ENCODE measurements at places on chromosomes 6 and 20.

DNA sequence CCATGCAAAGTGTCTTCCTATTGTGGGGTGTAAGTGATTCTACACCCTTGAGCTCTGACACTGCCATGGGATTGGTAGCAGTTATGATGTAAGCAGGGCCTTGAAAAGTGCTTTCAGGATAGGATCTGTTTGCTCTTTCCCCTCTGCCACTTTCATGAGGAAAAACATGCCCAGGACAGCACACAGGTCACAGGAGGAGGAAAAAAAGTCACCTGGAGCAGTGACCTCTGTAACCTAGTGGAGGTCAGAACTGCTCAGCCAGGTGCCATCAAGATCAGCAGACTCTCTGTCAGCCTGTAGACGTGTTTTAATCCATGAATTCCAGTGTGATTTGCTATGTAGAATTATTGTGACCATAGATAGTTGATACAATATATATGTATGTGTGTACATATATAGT lies 92.7 kb upstream of the BMP2 start:
- no peak for DNase-seq

DNA sequence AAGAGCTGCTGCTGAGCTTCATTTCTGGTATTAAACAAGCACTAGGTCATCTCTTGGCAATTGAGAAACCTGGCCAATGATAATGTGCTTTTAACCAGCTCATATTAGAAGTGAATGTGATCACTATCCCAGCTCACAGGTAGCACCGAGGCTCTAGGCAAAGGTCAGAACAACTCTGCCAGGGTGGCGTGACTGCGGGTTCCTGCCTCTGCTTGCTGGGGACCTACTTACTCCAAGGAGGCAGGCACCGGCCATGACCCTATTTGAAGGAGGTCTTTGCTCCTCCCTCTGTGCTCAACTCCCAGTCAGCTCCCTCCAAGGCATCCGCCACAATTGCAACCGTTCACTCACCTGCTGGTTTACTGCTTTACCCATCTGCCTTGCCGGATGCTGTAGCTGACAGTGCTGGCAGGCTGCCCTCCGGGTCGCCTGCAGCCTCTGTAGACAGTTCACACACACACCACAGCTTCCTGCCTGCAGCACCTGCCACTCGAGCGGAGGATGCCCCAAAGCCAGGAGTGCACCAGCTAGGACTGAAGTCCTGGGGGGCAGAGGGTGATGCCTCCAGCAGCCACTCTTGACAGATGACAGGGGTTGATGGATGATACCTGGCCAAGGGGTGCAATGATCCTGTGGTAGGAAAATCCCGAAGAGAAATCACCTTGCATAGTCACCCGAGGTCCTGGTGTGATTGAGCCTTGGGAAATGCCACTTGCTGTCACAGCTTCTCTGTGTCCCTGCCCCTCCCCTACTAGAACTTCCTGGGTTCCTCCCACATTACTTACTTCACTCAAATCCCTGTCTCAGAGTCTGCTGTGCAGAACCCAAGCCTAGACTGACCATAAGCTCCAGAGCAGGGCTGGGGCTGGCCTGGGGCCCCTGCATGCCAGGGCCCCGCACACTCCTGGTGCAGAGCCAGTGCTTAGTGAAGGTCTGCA lies 8.8 kb upstream of the VSX1 start:
- DNase-seq = peak; percentile 33

DNA sequence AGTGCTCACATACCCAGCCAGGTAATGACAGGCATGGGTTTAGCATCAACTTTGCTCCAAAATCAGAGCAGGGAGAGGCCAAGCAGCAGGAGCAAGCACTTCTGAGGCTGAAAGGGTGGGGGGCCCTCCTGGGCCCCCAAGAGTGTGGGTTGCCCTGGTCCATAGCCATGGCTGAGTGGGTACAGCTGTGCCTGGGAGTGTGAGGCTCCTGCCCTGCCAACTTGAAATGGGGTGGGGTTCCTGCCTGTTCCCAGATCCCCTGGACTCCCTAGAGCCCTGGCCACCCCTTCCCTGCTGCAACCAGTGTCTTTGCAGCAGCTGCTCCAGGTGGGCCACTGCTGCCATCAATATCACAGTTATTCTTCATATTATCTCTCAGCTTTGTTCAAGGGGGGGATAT lies 1224.2 kb upstream of the GJE1 start:
- no peak for DNase-seq

- DNase-seq = peak; percentile 28
Measured at GRCh38 chr20:1467355-1468116, 887 bp upstream of the NSFL1C start.

DNA sequence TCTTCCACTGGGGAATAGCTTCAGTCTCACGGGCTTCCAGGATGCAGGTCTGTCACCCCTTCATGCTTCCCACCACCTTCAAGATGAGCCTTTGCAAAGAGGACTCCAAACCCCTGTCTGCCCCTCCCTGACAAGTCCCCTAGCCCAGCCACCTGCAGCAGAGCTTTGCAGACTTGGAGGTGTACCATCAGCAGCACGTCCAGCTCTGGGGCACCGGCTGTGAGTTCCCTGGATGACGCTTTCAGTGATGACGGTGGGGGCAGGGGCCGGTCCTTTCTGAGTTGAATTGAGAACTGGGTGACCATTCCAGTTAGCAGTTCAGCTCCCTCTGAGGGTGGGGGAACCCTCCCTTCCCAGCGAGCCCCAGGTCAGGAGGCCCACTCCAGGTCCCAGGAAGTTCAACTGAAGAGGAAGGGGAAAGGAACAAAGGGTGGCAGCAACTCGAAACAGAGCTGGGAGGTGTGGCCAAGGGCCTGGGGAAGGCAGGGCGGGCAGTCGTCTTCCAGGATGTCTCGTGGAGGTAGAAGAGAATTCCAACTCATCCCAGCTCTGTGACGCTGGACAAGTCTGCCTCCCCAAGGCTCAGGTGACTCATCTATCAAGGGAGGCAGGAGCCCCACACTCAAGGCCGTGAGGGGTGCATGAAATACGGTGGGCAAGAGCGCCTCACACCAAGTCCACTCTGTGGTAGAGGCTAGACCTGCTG lies 86.0 kb downstream of the PTPN1 start:
- no peak for DNase-seq

DNA sequence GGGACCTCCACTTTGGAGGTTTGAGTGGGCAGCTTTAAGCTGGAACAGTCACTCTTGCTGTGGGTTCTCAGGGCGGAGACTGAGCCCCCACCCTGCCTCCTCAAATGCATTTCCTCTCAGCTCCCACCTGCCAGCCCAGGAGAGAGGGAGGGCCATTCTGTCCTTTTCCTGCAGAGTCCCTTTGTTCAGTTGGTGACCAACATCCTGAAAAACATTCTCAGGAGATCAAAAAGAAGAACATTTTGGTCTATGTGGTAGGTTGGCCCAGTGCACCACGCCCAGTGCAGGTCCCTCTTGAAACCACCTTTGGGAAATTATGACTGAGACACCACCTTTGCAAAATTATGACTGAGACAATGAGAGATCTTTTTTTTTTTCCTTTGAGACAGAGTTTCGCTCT lies 13.4 kb downstream of the SLC52A3 start:
- DNase-seq = no peak

DNA sequence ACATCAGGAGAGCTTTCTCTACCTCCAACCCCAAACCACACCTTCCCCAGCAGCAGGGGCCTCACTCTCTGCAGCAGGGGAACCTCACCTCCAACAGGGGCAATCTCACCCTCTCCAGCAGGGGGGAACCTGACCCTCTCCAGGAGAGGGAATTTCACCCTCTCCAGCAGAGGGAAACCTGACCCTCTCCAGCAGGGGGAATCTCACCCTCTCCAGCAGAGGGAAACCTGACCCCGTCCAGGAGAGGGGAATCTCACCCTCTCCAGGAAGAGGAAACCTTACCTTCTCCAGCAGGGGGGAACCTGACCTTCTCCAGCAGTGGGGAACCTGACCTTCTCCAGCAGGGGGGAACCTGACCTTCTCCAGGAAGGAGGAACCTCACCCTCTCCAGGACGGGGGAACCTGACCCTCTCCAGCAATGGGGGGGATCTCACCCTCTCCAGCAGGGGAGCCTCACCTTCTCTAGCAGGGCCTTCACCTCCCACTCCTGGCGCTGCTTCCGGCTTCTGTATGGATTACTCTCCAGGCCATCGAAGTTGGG lies 3.1 kb downstream of the B3GALT4 start:
- no peak for DNase-seq

DNA sequence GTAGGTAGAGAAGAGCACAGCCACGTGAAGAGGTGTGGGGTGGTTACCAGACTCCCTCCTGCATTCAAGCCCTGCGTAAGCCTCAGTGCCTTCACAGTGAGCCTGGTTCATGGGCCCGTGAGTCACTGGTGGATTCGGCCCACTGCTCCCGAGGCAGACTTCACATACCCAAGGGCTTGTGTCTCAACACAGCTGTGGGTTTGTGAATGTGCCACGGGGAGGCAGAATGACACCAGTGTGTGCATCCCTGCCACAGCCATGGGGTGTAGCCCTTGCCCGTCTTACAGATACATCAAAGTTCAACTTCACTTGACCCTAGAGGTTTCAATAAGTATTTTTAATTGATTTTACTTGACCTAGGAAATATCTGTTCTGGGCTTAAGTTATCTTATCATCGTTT lies 108.5 kb downstream of the MAP3K4 start:
- no peak for DNase-seq

GRCh38 chr6:136103763-136104311 lies 146.3 kb downstream of the MTFR2 start:
- no peak for DNase-seq

- DNase-seq = no peak
Measured at GRCh38 chr6:98711380-98711779, 123.0 kb upstream of the POU3F2 start.

GRCh38 chr6:44556046-44556445 lies 168.5 kb downstream of the CDC5L start:
- DNase-seq = no peak

- DNase-seq = no peak
Measured at GRCh38 chr6:154611241-154611640, 100.8 kb upstream of the CNKSR3 start.

- DNase-seq = no peak
Measured at GRCh38 chr20:62356589-62357186, 10.4 kb downstream of the LAMA5 start.

DNA sequence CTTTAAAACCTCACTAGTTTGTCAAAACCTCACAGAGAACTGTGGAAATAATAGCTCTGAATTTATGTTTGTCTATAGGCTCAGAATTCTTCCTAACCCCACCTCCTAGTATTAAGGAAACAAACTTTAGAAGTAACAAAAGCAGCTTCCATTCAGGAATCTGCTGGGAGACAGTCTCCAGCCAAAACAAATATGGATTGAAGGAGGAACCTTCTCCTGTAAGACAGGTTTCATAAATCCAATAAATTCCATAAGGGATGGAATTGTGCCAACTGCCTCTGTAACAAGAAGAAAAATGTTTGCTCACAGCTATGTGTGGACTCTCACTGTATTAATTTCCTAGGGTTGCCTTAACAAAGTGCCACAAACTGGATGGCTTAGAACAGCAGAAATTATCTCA lies 7.5 kb downstream of the SYCP2 start:
- no peak for DNase-seq

- DNase-seq = no peak
Measured at GRCh38 chr6:54541541-54541940, 233.3 kb downstream of the TINAG start.

- DNase-seq = no peak
Measured at GRCh38 chr20:50575865-50576720, 65.9 kb downstream of the PTPN1 start.

DNA sequence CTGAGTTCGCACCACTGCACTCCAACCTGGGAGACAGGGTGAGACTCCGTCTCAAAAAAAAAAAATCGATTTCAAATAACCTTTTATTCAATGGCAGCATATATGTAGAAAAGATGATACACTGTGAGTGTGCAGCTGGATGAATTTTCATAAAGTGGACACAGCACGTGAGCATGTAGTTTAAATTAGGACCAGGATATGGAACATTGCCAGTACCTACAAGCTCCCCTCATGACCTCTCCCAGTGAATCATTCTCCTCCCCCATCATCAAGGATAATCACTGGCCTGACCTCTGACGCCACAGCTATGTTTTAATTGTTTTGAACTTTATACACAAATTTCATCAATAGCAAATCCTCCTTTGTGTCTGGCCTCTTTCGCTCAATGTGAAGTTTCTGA lies 53.8 kb upstream of the HDAC2 start:
- DNase-seq = no peak

- DNase-seq = no peak
Measured at GRCh38 chr6:107656883-107657282, 167.0 kb downstream of the SOBP start.

- DNase-seq = no peak
Measured at GRCh38 chr6:137588472-137588871, 94.3 kb upstream of the OLIG3 start.

DNA sequence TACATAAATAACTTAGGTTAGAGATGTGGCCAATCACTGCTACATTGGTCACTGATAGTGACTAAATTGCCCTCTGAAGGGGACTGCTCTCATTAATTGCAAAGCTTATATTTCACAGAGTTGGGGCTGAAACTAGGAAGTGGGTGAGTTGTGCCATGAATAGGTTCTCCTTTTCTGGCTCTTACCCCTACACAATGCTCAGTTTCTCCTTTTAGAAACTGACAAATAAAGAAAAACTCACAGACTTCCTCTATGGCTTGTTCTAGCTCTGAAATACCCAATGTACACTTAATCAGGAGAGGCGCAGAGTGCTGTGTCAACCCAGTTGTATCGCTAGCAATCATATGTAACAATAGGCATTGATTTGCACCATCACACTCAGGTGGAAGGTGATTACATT lies 41.2 kb upstream of the PROKR2 start:
- DNase-seq = no peak

GRCh38 chr6:160163425-160163824 lies 41.8 kb downstream of the SLC22A1 start:
- no peak for DNase-seq

GRCh38 chr6:149897855-149898744 lies at the start of gene RAET1E:
Gene RAET1E (minus strand): TSS chr6:149898113. CDS start chr6:149890901, 7,212 bp downstream.
- no peak for DNase-seq

DNA sequence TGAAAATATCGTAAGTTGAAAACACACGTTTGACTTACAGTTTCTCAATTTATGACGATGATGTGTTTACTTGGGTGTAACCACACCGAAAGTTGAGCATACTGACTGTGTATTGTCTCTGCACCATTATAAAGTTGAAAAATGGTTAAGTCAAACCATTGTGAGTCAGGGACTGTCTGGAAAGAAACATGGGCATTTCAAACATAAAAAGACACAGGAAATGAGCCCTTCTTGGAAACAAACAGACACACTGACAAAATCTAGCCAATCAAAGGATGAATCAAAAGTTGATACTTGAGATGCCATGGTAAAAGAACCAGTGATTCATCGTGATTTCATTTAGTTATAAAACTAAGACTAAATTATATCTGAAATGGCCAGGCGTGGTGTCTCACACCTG lies 5.3 kb downstream of the POPDC3 start:
- DNase-seq = no peak

DNA sequence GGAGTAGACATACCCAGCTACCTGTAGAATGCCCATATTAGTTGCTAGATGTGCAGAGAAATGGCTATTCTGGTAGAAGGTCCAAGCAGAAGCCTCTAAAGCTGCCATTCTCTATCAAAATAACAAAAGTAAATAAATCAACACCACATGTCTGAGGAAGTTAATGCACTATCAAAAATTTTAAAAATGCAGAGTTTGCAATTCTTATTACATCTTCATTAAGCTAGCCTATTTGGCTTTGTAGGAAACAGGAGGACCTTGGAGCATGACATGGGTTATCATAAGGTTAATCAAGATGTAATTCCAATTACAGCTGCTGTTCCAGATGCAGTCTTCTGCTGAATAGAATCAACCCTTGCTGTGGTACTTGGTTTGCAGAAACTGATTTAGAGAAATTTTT lies 188.4 kb downstream of the TBX18 start:
- no peak for DNase-seq

- DNase-seq = peak; percentile 79
Measured at GRCh38 chr6:7051780-7052442, 55.9 kb upstream of the RREB1 start.

- peak; percentile 63 for DNase-seq
Measured at GRCh38 chr20:11890331-11891076, 27.2 kb upstream of the BTBD3 start.
